Activated CD4-positive, alpha-beta T cell treated with anti-CD3 and anti-CD28 coated beads, Interleukin-2, amount 50 U/mL, for 4 hours (primary cell): ENCODE measurements at places on chromosomes 6 and 20.

DNA sequence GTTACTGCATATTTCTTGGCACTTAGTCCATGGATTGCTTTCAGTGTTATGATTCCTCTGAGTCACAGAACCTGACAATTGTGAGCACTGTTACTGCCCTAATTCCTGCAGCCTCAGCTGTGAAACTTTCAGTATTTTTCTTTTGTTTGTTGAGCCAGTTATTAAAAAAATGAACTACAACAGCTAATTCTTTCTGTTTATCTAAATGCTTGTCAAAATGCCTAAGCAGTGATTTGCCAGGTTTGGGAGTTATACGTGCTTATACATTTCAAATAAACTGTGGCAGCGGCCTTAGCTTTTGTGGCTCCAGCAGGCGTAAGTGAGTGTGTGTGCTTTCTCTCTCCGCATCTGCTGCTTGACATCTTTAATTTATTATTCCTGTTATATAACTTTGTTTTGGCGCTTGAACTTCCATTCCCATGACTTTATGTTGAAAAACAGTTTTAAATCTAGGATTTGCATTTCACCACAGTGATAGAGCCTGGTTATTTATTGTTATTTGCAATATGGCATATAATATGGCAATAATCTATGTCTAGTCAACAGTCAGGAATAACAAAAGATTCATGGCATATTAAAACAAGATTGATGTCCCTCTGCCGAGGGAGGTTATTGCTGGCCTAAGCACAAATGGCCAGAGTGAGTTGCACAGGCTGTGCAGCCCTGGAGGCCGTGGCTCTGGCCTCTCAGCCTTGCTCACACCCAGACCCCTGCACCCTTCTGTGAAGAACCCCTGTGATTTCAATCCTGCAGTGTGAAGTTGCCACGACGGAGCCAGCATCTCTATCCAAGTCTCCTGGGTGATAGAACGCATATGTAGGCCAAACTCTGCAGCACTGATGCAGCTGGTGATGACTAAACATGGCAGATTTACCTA is 303.4 kb downstream of the THBS2 start:
- no peak for DNase-seq

DNA sequence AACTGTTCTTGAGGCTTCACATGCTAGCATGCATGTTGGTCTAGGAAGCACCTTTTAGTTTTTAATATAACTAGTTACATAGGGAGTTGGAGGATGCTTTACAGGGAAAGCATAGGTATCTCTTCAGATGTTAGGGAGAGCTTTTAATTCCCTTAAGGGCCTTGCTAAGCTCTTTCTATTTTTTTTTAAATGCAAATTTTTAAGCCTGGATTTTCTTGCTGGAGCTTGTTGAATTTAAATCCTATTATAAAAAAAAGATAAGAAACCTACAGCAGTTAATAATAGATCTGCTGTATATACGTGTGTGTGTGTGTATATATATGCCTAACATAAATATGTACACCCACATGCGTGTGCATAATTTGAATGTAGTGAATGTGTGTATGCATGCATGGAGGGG is 79.0 kb downstream of the FIG4 start:
- DNase-seq = no peak

GRCh38 chr6:29796026-29796425 is 31.6 kb upstream of the HLA-G start:
- no peak for DNase-seq

GRCh38 chr6:81766482-81767069 is 14.1 kb upstream of the TENT5A start:
- DNase-seq = no peak

GRCh38 chr20:40848526-40848925 is 159.5 kb upstream of the MAFB start:
- DNase-seq = no peak
